ENCODE measurements at places on chromosomes 1 and 21.

DNA sequence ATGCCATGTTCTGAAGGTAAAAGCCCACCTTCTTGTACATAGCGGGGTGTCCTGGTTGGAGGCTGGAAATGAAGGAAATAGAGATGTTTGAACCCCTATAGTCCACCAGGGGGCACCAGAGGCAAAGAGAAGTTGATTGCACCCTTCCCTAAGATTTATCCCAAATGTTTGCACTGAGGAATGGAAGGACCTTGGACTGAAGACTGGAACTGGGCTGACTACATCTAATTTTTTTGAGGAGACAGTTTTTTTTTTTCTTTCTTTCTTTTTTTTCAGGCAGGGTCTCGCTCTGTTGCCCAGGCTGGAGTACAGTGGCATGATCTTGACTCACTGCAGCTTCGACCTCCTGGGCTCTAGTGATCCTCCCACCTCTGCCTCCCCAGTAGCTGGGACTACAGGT is 55.3 kb upstream of the EIF4G3 start:
- DNase-seq = peak; percentile 73

DNA sequence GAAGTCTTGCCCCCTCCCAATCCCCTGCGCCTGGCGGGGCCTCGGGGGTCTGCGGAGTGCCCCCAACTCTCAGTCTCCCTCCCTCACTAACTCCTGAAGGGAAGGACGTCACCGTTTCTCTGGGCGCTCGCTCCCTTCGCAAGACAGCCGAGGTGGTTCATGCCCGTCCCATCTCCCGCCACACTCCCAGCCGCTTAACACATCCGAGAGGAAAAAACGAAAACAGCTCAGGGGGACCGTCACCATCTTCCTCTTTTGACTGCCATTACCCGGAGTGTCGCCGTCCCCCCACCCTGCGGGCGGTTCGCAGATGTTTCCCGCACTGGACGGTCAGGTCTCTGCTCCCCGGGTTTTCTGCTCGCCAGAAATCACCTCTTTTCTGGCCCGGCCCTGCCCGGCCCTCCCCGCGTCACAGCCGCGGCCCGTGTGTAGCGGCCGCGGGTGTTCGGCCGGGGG is 532 bp downstream of the ERO1B start:
- DNase-seq = no peak

- no peak for DNase-seq
Measured at GRCh38 chr21:16676391-16676790, 836.5 kb upstream of the CXADR start.

DNA sequence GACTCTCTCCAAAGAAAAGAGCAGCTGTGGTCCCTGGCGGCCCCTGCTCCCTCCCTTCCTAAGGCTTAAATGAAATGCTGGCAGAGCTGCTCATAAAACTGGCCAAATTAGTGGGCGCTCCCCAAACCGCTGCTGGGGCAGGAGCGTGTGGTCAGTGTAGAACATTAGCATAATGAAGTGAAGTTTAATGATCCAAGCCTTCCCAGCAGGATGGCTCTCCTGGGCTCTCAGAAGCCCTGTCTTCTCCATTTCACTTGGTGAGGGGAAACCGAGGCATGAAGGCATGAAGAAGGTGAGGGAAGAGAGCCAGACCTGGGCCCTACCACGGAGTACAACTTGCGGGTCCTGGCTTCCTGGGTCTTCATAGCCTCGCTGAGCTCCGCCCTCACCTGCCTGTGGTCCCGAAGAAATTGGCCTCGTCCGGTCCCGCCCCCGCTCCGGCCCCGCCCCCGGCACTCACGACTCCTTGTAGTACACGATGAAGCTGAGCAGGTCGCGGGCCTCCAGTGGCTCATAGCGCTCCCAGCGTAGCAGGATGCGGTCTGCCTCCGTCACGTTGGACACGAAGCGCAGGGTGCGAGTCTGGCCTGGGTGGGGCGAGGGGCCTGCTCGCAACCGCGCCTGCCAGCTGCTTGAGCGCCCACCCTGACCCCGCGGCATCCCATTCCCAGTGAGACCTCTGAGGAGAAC is 10.3 kb downstream of the INSRR start:
- DNase-seq = peak; percentile 56

DNA sequence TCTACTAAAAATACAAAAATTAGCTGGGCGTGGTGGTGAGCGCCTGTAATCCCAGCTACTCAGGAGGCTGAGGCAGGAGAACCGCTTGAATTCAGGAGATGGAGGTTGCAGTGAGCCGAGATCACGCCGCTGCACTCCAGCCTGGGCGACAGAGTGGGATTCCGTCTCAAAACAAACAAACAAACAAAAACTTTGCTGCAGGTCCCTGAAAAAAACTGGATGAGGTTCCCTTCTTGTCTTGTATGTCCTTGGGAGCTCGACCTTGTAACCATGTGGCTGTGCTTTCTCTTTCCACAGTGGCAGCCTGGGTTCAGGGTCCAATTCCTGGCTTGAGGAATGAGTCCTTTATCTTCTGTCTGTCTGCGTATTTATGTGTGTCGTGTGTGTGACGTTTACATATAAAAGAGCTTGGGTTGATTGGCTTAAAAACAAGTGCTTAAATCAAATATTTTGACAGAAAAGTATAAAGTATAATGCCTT is 18.0 kb upstream of the COX20 start:
- DNase-seq = no peak

DNA sequence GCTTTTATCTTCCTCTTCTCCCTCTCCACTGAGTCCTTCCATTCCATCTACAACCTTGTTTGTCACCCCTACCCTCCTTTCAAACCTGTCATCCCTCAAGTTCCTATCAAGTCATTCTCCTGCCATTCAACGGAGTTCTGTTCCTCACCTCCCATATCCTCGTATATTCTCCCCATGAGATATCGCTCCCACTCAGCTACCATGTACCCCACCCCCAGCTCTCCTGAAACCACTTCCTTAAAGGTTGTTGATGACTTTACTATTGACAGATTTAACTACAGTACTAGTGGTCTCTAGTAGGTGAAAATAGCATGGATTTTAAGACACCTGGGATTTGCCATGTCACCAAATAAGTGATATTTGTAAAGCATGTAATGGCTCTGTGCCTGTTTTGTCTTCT is 107.4 kb upstream of the BARHL2 start:
- no peak for DNase-seq

GRCh38 chr1:30816211-30817076 is 58.9 kb upstream of the LAPTM5 start:
- DNase-seq = peak; percentile 93

DNA sequence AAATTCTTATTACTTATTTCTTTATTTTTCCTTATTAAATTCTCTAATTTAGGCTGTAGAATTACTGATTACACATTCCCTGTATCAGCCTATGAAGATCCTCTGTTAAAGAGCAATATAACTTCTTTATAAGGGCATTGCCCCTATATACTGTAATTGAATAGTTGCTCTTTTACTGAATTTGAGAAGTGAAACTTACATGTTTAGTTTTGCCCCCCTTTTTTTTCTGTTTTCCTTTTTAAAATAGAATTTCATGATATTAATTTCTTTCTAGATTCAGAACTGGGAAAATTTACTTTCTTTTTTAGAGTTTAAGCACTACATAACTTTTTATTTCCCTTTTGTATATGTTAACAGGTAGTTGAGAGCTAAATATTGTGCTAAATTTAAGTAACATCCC is 29.5 kb upstream of the PGM1 start:
- no peak for DNase-seq

GRCh38 chr1:160154790-160155189 is 3.4 kb downstream of the ATP1A4 start:
- DNase-seq = no peak

- DNase-seq = no peak
Measured at GRCh38 chr21:42051788-42052187, 19.3 kb upstream of the UMODL1 start.

- no peak for DNase-seq
Measured at GRCh38 chr1:16393570-16394521, 26.8 kb downstream of the SZRD1 start.

DNA sequence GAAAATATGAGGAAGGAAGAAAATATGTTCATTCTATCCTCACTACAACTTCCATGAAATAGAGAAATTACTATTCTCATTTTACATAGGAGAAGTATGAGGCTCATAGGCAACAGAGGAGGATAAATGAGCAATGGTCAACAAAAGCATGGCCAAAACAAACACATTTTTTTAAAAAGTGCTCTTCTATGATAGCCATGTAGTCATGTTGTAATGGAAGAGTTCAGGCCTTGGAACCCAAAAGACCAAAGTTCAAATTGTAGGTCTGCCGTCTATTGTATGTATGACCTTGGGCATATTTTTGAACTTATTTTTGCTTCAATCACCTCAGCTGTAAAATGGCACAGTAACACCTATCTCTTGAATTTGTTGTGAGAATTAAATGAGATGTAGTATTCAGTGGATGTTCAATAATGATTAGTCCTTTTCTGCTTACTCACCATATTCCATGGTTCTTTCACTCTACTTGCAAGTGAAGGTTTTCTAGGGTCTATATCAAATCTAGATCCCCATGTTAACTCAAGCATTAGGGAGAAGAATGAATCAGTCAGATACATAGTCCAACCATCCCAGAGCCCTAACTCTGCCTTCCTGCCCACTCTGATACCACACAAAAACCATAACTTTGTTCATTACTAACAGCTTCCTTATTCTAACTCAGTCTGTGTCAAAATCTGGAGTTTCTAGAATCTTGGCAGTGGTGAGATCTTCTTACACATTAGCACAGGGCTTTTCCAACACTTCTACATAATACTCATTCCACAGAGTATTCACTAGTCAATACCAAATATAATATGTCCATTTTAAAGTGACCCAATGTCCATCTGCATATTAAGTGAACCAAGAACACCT is 353.2 kb downstream of the PLPP3 start:
- DNase-seq = no peak

DNA sequence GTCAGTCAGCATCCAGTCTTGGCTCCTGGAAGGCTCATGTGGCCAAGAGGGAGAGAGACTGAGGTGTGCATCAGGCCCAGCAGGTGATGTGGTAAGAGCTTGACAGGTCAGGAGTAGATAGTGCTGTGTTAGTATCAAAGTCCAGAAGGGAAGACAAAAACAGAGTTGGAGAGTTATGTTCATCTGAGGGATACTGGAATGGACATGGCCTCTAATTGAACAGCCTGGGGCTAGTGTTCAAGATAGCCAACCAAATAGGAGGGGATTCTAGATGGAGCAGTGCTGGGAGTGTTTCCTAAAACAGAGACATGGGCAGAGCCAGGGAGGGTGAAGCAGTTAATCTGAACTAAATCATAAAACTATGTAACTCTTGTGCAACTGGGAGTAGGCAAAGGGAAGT is 120.7 kb upstream of the MARK1 start:
- DNase-seq = no peak

DNA sequence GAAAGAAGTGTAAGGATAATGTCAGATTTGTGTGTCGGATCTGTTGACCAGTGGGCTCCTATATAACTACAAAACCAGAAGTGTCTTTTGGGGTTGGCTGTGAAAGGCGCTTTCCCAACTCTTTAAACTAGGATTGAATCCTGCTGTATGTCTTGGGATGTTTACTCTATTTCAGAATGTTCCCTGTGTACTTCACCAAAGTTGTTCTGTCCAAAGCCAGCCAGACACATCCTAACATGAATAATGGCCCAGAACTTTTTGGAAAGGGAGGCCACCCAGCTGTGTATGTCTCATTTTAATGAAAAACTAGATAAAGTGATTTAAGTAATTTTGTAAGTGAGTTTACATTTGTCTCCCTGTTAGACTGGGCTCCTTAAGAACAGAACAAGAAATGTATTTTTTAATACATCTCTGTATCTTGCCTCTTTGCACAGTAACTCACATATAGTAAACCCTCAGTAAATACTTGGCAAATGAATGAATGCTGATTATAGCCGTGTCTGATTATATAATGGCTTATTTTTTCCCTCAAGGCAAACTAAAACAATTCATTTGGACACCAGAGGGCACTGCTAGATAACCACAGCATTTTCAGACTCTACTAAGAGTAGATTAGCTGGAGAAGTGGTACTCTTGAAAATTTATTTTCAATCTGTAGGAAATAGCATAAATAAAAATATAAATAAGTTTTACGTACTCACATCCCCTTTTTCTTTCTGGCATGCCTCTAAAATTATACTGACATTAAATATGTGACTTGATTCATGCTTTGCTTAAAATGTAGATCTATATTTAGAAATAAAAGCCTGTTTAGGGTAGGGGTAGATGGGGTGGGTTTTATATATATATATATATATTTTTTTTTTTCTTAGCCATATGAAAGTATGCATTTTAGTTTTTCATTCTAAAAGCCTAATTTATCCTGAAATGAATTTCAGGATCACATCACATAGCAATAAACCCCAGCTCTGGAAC is 23.8 kb downstream of the TSEN15 start:
- DNase-seq = peak; percentile 78

DNA sequence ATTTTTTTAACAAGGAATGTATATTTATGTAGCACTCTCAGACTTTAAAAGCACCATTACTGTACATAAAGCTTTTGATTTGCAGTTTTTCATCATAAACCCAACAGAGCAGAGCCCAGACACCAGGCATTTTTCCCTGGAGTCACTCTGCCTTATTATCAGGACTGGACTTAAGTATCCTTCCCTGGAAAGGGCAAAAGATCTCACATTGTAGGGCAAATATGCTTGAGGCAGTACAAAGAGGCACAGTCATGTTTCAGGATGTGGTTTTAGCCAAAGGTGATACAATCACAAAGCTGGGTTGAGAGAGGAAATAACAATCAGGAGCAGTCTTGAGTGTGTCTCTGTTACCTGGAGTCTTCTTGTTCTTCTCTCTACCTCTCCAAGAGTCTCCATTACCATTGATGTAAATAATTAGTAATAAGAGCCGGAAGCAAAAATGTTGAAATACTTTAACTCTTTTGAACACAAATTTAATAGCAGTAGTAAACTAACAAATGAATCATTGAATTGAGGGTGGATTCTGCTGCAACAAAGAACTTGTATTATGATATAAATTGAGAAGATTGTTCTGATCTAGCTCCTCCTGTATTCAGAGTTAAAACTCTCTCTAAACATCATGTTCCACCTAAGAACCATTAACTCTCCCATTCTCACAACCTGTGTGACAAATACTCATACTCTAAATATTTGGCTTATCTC is 160.5 kb downstream of the LTN1 start:
- no peak for DNase-seq

DNA sequence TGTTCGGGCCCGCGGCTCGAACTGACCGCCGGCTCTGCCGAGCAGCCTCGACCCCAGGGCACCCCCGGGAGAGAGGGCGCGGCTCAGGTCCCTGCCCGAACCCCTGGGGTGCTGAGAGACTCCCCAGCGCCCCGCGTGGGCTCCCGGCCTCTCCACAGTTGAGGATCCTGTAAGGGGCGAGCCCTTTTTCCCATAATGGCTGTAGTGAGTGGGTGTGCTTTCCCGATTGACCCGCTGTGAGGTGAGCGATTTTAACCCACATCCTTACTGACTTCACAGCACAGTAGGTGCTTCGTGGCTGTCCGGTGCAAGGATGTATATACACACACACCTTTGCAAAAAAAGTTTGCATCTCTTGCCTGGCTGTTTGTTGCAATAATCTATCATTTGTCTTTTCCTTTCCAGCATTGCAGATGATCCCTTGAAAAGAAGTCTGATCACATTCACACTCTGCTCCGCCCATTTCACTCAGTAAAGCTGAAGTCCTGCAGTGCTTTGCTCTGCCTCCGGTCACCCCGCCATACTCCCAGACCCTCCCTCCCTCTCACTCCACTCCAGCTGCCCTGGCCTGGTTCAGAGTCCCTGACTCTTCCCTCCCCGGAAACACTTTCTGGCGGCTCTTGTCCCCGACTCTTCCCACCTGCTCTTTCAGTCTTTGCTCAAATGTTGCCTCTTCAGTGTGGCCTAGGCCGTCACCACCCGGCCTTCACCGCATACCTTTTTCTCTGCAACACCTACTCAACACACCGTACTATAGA is 955 bp upstream of the UBE2G2 start:
- DNase-seq = no peak

Measured in myocyte (in vitro differentiated cells).